Anterior cingulate cortex (tissue), 58 donors: ENCODE measurements at places on chromosomes 13 and 19.
A peak's percentile ranks its signal among the peaks of the same experiment; 100 is the strongest.

- DNase-seq, result no peak
Observed at GRCh38 chr13:76387566-76387965, 498.6 kb downstream of the KCTD12 start.

DNA sequence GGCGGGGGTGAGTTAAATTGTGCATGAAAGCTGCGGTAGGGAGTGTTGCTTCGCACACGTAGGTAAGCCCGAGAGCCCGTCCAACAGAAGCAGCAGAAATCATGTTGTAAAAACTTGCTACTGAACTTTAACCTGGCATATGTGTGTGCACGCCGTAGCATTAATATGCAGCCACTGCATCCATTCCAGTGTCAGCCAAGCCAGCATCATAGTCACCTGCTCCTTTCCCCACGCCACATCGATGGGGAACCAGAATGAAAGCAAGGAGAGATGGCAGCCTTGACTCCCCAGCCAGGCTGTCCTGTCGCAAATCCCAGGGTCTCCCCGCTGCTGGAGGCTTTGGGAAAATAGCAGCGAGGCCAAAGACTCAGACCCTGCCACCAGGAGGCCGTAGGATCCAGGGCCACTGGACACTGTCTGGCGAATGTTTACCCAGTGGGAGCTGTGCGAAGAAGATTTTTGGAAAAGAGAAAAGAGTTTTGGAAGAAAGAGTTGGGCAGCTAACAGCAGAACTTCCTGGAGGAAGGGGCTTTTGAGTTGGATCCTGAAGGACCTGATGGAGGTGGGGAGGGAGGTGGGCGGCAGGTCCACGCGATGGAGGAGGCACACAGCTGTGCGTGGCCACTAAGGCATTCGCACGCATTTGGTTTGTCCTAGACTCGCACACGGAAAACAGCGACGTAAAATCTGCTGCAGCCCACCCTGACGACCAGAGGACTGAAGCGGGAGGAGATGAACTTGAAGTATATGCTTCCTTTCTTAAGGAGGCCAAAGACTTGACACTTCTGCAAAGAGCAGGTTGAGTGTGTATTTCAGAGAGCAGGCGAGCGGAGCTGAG lies 48.7 kb upstream of the RANBP3 start:
- no peak for DNase-seq

- DNase-seq, result no peak
Observed at GRCh38 chr13:103952183-103952582, 886.0 kb upstream of the SLC10A2 start.

- no peak for DNase-seq
Observed at GRCh38 chr13:27395007-27395510, 29.4 kb upstream of the GTF3A start.

DNA sequence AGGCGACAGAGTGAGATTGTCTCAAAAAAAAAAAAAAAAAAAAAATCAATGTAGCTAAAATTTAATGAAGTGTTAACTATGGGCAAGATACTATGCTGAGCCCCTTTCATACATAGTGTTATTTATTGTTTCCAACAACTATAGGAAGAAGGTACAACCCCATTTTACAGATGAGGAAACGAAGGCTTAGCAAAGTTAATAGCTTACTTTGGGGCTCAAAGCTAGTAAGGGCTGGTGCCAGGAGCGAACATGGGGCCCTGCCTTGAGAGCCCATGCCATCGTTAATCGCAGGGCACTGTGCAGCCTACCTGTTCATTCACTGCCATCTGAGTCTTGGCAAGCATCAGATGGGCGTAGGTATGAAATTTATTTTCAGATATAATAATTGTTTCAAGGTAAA lies 1.9 kb upstream of the FRY start:
- DNase-seq, result no peak

DNA sequence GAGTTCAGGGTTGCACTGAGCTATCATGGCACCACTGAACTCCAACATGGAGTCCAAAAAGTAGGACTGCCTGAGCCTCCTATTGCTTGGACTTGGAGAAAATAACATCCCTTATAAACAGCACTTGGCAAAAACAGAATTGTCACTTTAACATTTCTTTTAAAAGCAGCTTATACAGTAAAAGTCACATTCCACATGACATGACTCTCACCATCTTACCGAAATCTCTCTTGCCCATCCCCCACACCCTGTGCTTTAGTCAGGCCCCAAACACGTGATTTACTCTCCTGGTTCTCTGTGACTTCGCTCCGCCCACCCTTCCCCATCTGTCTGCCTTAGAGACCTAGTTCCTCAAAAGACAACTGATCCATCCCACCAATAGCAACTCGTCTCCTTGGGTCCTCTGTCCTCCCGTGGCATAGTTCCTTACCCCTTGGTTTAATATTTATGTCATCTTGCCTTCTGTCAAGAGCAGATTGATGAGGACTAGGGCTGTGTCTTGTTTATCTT lies 4.6 kb downstream of the SAFB start:
- peak; percentile 29 for DNase-seq

- DNase-seq, result no peak
Observed at GRCh38 chr13:24135674-24136300, 24.7 kb upstream of the SPATA13 start.

GRCh38 chr19:15381864-15382263 lies 2.3 kb upstream of the AKAP8 start:
- no peak for DNase-seq

DNA sequence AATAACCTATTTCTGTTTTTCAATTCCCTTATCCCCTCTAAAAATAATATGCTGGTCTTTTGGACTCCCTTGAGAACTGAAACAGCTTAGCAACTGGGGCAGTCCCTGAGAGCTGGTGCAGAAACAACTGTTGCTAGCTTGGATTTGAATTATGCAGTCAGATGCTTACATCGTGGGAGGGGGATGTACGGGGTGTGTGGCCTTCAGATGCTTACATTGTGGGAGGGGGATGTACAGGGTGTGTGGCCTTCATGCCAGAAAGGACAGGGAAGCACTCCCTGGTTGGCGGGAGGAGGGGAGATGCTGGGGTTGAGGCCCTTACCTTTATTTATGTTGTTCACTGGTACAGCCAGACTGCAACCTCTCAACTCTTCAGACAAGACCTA lies 25.6 kb downstream of the LRCH1 start:
- no peak for DNase-seq

- no peak for DNase-seq
Observed at GRCh38 chr19:49408816-49409440, 14.3 kb downstream of the PTH2 start.

DNA sequence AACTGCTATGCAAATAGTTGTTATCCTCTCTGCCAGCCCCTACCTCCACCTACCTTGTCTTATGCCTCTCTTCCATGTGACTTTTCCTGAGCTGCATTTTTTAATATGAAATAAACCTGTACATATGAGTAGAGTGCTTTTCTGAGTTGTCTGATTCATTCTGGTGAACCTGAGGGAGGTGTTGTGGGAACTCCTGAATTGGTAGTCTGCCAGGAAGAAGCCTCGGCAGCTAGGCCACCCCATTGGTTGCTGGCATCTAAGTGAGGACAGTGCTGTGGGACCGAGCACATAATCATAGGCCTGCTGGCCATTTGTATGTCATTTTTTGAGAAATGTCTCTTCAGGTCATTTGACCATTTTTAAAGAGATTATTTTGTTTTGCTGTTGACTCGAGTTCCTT lies 1146.8 kb downstream of the UQCRFS1 start:
- DNase-seq, result no peak

DNA sequence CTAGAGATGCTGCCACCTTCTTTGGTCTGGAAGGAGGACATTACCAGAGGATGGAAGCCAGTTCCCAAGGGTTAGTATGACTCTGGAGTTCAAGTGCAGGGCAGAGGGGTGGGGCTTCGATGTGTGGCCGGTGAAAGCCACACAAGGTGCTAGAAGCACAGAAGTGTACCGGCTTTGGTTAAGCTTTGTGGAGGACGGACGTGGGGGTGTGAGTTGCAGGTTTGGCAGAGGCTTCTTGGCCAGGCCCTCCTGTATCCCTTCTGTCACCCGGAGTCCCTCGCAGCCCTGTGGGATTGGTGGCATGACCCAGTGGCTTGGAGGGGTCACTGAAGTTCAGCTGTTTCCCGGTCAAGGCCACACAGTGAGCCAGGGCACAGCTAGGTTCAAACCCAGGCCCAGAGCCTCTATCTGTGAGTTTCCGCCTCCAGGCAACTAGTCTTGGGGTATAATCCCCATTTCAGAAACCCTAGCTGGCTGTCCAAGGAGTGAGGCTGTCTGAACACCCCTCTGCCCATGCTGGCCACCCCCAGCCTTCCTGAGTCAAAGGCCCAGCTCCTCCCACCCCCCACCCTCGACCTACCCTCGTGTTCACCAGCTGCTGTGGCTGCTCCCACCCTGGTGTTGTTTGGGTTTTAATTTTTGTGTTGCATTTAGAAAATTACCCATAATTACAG lies 4.6 kb upstream of the SSBP4 start:
- DNase-seq, result no peak

GRCh38 chr13:24802074-24802473 lies 38.1 kb downstream of the RNF17 start:
- DNase-seq, result no peak

DNA sequence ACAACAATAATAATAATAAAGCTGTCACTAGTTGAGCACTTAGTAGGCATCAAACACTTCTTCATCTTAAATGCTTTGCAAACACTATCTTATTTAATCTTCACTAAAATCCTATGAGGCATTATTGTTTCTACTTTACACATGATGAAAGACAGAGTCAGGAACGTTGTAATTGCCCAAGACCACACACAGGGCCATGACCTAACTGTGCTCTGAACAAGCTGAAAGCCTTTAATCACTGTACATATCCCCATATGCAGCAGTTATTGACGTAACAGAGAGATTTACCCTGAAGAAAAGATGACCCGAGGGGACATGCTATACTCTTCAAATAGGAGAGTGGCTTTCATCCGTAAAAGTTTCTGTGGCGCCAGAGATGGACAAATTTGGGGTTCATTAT lies 53.0 kb downstream of the SACS start:
- DNase-seq, result no peak

GRCh38 chr13:110650436-110650835 lies 35.1 kb downstream of the NAXD start:
- no peak for DNase-seq
